SW 1271 (cell line): ENCODE measurements at places on chromosomes 12 and 14.
A peak's percentile ranks its signal among the peaks of the same experiment; 100 is the strongest.

DNA sequence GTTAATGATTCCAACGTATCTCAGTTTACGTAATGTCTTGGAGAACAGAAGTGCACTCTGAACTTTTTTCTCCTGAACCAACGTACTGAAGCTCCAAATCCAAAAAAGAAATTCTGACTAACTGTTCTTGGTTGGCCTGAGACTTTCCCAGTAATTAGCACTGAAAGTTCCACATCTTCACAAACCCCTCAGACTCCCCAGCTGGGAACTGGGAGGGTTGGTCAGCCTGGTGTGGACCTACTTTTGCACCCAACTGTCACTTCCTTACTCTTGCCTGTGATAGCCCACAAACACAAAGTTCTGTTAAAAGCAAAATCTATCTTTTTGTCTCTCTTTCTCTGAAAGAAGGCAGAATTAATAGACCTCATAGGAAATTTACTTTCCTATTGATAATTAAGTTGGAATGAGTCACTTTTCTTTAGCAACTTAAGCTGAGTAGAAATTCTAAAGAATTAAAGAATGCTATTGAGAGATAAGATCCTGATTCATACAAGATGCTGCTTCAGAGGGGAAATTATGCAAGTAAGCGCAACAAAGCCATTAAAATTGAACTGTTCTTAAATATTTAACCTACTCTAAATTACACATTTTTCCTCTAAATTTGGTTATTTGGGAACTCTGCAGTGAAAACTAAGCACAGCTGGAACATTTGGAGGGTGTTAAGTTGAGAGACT, 155.0 kb downstream of the EPS8 start:
- no peak for DNase-seq

- DNase-seq, result no peak
Observed at GRCh38 chr12:52872644-52873389, 24.0 kb upstream of the KRT78 start.

DNA sequence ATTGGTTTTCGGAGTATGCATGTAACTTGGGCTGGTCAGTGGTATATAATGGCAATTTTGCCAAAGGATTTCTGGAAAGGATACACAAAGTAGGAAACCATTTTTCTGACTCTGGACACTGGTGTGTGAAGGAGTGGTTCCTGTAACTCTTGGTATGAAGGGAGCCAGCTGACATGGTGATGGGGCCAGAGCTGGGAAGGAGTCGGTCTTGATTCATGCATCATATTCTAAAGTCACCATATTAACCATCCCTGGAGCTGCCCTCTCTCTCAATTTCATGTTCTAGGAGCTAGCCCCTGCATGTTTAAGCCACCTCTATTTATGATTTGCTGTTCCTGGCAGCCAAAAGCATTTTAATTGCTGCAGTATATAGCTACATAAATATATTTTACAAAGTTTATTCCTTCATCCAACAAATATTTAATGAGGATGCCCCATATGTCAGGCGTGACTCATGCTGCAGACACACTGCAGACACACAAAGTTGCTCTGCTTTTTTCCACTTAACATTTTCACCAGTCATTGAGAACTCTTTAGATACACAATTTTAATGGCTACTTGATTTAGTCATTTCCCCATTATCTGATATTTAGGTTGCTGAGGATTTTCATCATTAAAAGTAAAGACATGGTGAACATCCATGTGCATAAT, 78.7 kb upstream of the PSMC1 start:
- no peak for DNase-seq

- no peak for DNase-seq
Observed at GRCh38 chr12:22105542-22105941, 59.5 kb downstream of the CMAS start.

GRCh38 chr14:70814466-70814865, 5.2 kb upstream of the MAP3K9 start:
- DNase-seq, result no peak

DNA sequence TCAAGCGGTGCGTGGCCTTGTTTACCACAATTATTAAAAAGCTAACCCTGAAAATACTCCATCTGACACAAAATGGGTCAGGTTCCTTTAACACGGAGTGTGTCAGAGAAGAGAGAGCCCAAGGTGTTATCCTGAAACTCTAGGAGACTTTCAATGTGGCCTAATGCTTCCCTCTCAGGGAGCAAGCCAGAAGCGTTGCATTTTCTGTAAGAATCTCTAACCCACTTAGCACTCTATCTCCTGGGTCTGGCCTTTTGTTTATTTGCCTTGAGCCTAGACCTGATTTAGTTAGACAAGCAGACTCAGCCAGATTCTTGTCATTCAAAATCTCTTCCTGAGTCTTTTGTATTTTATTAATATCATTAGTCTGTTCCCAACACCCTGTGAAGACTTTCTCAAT, 184.0 kb upstream of the SYT1 start:
- DNase-seq, result no peak

- peak; percentile 14 for DNase-seq
Observed at GRCh38 chr14:68619790-68620574, 172.9 kb downstream of the ZFP36L1 start.

DNA sequence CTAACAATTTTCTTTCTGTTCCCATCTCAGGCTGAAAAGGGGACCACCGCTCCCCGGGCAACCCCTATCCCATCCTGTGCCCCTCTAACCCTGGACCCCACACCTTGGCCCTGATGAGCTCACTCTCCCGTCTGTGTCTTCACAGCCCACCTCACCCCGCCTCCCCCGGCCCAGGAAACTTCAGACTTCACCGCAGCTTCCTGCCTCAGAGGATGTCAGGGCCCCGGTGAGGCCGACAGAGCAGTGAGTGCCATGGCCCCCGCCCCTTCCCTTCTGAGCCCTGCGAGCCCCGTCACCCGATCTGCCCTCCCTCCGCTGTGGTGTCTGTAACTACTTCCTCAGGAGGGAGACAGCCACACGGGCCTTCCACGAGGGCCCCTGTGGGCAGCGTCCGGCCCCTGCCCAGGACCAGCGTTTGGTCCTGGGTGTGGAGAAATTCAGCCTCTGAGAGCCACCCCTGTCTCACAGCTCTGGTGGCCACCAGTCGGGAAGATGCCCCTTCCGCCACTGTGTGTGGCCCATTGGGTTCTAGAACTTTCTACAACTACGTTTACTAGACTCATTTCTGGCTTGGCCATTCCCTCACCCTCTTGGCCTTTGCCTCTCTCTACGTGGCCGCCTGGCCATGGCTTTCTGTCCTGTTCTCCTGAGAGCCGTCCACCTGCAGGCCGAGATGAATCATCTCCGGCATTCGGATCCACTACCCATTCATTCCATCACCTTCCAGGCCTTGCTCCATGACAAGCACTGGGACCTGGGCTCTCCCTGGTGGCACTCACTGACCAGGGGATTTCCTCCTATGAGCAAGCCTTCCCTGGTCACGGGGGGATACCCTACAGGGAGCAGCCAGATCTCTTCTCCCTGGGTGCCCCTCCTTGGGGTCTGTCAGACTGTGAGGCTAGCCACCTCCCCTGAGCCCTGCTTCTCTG, 3.4 kb downstream of the RHOF start:
- DNase-seq, result no peak

DNA sequence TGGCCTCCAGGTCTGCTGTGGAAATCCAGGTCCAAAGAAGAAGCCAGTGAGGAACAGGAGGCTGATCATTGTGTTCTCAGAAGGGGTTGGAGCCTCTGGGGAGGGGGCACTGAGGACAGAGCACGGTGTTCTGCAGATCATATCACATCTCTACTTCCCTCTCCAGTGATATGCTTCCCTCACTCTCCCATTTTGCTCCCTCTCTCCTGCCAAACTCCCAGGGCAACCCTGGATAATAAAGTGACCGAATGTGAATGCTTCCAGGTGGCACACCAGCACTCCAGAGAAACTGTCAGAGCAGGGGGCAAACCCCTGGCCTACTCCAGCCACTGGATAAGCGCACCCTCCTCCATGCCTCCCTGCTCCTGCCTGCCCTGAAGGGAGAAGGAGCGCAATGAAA, 57.8 kb downstream of the DPF3 start:
- DNase-seq, result no peak

DNA sequence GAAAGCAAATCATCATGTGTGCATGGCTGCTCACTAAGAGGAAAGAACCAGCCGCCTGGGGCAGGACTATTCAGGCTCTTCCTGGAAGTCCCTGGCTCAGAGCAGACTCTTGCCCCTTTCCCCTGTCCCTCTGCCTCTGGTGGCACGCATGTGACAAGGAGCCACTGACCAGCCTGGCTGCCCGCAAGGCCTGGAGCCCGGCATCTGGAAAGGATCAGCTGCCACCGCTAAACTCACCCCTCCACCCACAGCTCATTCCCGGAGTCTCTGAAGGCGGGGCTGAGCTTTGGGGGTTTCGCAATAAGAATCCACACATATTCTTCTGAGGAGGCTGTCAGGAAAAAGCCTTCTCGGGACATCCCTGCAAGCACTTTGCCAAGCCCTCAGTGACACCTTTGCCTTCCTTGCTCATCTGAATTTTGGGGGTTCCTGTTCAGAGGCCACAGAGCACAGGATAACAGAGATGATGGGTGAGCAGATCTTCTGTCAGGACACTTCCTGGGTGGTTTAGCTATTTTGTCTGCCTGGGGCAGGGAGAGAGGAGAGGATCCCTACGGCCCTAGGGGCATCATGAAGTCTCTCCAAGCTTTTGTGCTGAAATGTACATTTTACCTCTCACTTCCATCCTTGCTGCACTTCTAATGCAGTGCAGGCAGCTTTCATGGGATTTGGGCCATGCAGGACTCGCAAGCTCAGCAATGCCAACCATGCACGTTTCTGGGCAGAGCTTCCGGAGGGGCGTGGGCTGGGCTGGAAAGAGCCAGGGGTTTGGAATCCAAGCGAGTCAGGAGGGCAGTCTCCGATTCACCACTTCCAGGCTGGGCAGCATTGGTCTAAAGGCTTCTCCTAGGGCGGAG, 124.8 kb upstream of the MAP1LC3B2 start:
- peak; percentile 81 for DNase-seq

DNA sequence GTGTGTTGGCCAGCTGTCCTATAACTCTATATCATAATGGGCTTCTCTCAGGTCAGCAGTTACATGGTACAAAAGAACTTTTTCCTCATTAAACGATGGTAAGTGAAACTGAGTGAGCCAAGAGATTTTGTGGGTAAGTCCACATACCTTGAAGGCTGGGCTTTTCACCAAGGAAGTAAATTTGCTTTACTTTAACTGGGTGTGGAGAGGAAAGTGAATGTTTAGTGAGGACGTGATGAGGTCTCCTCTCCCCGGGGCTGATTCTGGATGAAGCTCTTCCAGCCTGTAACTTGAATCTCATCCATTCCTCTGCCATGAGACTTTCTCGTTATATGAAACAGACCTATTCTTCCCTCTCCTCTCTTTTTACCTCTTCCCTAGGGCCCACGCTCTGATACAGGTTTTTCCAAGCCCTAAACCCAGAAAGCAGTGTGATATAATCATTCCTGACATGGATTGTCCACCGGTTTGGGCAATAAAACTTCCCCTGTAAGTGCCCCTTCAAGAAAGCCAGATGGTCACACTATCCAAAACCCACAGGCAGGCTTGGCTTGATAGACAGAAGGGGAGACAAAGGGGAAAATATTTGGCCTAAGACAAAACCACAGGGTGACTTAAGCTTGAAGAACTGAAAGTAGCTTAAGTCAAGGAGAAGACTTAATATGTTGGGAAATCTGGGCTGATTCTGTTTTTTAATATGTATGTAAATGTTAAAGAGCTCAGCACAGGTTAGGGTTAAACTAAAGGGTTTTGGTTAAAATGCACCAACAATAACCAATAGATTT, 50.3 kb downstream of the CIT start:
- no peak for DNase-seq

DNA sequence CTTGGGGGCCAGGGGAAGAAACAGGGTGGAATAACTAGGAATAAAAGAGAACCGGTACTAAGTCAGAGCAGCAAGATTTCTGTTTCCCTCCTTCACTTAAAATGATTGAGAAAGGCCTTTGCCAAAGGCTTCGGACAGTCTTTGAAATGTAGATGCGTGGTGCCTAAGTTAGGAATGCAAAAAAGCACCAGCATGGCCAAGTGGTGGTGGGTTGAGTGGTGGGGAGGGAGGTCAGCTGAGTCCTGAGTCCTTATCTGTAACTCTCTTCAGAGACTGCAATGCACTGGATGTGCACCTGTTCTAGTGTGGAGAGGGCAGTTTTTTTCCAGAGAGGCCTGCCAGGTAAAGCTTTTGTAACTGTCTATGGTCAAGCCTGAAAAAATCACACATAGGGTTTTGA, 919.9 kb downstream of the FSCB start:
- DNase-seq, result no peak

DNA sequence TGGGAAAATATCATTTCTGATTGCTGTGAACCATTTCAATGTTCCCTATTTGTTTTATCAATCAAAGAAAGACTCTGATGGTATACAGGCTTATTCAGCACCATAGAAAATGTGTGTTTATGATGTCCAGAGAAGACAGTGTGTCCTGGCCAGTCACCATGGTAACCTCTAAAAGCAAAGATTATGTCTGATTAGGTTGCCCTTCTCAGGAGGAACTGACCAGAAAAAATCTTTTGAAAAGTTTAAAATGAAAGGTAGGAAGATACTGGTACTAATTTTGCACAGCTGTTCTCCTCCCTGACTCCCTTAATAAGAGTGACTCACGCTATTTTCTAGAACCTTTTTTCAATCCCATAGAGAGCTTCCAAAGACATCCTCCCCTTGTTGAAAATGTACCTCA, 391.8 kb upstream of the DCN start:
- no peak for DNase-seq

DNA sequence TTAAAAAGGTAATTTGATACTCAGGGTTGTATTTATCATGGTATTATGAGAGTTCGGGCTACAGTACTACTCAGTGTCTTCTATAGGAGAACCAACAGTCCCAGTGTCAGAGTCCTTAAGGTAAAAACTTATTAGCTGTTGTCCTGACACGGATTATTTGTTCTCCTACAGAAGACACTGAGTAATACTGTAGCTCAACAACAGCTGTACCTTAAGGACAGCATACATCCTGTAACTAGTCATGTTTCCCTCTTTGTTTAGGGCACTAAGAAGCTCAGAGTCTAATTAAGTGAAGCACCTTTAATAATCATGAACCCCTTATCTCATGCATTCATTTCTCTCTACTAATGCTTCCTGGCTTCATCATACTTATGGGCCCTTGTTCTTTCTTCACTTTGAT, 33.9 kb downstream of the ARF6 start:
- DNase-seq, result no peak

- peak; percentile 75 for DNase-seq
Observed at GRCh38 chr12:57087010-57087690, 1.8 kb upstream of the NAB2 start.

GRCh38 chr12:103334466-103334865, 161.3 kb downstream of the C12orf42 start:
- no peak for DNase-seq

DNA sequence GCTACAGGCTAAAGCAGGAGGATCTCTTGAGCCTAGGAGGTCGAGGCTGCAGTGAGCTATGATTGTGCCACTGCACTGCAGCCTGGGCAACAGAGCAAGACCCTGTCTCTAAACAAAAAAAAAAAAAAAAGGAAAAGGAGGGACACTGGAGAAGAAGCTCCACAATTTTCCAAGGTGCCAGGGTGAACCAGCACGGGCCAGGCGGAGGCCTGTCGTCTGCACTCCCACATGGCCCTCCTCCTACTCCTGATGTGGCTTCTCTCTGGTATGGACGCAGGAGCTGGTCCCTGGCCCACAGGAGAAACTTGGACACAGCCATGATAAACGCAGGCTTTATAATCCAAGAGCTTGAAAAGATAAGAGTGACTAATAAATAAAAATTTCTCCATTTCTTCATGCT, 341.2 kb downstream of the CACNA1C start:
- DNase-seq, result no peak

GRCh38 chr12:84912198-84913128, at the start of gene SLC6A15:
SLC6A15 (minus strand) TSS chr12:84912799; CDS start chr12:84892120, 20,679 bp downstream.
- DNase-seq, result peak; percentile 25

- DNase-seq, result no peak
Observed at GRCh38 chr12:94555687-94556086, 94.7 kb downstream of the TMCC3 start.

GRCh38 chr14:32509632-32510187, 180.6 kb downstream of the AKAP6 start:
- DNase-seq, result no peak
